Neuronal stem cell (in vitro differentiated cells): ENCODE measurements at places on chromosomes 5 and 9.

GRCh38 chr9:106072421-106072820 lies 378.1 kb downstream of the TMEM38B start:
- peaks cover under 1% of the 10 kb centered on the region for H3K4me1 ChIP-seq
- H3K27me3 ChIP-seq, result no peaks in the 10 kb centered on the region
- H3K36me3 ChIP-seq, result no peaks in the 10 kb centered on the region
- no peak overlapping the region for H3K27ac ChIP-seq

DNA sequence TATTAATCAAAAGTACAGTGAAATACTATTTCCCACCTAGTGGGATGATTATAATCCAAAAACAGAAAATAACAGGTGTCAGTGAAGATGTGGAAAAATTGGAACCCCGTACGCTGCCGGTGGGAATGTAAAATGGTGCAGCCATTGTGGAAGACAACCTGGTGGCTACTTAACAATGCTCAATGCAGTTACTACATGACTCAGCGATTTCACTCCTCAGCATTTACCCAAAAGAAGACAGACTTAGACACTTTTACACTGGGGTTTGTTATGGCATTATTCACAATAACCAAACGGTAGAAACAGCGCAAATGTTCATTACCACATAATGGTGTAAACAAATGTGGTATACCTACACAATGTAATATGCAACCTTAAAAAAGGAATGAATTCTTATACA lies 23.9 kb downstream of the SECISBP2 start:
- DNase-seq, result no peak
- no peak overlapping the region for H3K4me3 ChIP-seq
- H3K36me3 ChIP-seq, result peaks cover 100% of the 10 kb centered on the region
- H3K27me3 ChIP-seq, result no peaks in the 10 kb centered on the region

DNA sequence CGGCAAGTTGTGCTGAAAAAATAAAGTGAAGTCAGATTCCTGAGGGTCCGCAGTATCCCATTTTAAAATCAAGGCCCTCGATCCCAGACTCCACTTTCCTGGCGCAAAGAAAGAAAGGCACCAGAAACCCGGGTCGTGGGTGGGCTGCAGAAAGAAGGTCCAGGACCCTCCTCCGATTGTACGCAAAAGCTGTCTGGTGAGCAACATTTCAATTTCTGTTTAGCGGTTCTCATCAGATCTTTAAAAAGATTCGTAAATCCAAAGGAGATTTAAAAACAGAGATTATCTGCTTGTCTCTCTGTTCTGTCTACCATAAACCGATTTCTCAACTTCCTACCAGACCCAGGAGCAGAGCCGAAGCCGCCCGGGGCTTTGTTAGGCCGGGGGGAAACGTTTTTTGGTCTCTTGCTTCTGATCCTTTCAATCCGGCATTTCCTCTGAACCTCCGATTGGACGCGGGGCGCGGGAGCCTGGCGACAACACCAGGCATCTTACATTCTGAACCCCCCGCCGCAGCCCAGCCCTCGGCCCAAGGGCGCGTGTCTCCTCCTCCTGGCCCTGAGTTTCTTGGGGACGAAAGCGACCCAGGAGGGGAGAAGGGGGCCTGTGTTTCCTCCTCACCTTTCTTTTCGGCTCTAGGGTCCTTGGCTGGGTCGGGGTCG lies 746 bp downstream of the NKX2-5 start:
- H3K27me3 ChIP-seq, result peaks cover 100% of the 10 kb centered on the region
- no peak overlapping the region for H3K27ac ChIP-seq
- H3K4me1 ChIP-seq, result peaks cover 8% of the 10 kb centered on the region
- no peaks in the 10 kb centered on the region for H3K36me3 ChIP-seq
- no peak overlapping the region for H3K4me3 ChIP-seq

- no peaks in the 10 kb centered on the region for H3K4me1 ChIP-seq
- no peak for DNase-seq
- no peaks in the 10 kb centered on the region for H3K36me3 ChIP-seq
- no peaks in the 10 kb centered on the region for H3K27me3 ChIP-seq
- no peak overlapping the region for H3K27ac ChIP-seq
- no peak overlapping the region for H3K4me3 ChIP-seq
Observed at GRCh38 chr9:6229619-6230018, 14.0 kb downstream of the IL33 start.

- no peak overlapping the region for H3K27ac ChIP-seq
- no peaks in the 10 kb centered on the region for H3K36me3 ChIP-seq
- H3K4me1 ChIP-seq, result peaks cover 23% of the 10 kb centered on the region
- H3K4me3 ChIP-seq, result no peak overlapping the region
Observed at GRCh38 chr5:54215233-54215736, 95.1 kb downstream of the ARL15 start.

DNA sequence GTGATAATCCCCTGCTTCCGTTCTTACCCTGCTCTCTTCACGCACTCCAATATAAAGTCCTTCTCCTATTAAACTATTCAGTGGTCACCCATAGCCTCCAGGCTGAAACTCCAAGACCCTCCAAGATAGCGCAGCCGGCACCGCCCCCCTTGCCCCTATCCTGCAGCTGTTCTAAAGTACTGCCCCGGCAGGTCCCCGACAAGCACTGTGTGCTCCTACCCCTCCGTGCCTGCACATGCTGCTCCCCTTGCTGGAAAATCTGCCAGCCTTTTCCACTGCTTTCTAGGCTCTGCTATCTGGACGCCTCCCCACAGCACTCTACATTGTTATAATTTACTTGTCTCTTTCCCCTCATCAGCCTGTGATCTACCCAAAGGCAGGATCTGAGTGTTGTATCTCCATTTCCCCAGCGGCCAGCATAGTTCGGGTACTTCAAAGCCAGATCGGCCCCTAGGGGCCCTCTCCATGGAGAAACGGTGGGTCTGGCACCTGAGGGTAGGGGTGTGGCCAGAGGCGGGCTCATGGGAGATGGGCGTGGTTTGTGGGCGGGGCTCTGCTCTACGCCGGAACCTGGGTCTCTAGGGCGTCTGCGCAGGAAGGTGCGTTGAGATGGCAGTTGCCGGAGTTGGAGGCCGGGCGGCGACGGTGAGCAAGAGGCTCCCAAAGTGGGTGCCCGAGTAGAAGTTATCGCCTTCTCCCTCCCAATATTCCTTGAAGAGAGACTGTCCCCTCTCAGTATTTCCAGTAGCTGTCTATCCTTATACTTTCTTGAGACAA lies 83.5 kb upstream of the RUSC2 start:
- H3K36me3 ChIP-seq, result peaks cover 6% of the 10 kb centered on the region
- H3K4me1 ChIP-seq, result peaks cover 4% of the 10 kb centered on the region
- no peak overlapping the region for H3K4me3 ChIP-seq
- H3K27me3 ChIP-seq, result no peaks in the 10 kb centered on the region
- H3K27ac ChIP-seq, result no peak overlapping the region

- no peak for DNase-seq
- H3K4me3 ChIP-seq, result peak overlapping the region; percentile 52
- H3K27me3 ChIP-seq, result peaks cover 76% of the 10 kb centered on the region
- no peak overlapping the region for H3K27ac ChIP-seq
- peaks cover 12% of the 10 kb centered on the region for H3K4me1 ChIP-seq
Observed at GRCh38 chr5:173326501-173326960, 1.7 kb downstream of the STC2 start.

DNA sequence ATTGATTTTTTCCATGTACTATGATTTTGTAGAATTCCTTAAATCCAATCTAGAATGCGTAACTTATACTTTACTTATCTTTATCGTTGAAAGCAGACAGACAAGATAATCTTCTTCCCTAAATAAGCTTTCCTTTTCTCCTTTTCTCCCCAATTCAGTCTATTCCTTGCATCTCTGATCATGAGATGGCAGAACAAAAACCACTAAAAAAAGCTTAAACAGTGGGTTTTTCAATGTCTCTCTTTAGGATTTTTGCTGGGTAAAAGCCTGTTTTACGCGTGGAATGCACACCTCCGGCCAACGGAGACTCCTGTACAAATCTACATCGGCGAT lies 755 bp downstream of the CDKN2B start:
- peak overlapping the region; percentile 86 for H3K4me3 ChIP-seq
- peaks cover 3% of the 10 kb centered on the region for H3K4me1 ChIP-seq
- no peak for DNase-seq
- no peaks in the 10 kb centered on the region for H3K36me3 ChIP-seq
- H3K27ac ChIP-seq, result no peak overlapping the region
